Neural crest cell (in vitro differentiated cells): ENCODE measurements at places on chromosomes 4 and X.

DNA sequence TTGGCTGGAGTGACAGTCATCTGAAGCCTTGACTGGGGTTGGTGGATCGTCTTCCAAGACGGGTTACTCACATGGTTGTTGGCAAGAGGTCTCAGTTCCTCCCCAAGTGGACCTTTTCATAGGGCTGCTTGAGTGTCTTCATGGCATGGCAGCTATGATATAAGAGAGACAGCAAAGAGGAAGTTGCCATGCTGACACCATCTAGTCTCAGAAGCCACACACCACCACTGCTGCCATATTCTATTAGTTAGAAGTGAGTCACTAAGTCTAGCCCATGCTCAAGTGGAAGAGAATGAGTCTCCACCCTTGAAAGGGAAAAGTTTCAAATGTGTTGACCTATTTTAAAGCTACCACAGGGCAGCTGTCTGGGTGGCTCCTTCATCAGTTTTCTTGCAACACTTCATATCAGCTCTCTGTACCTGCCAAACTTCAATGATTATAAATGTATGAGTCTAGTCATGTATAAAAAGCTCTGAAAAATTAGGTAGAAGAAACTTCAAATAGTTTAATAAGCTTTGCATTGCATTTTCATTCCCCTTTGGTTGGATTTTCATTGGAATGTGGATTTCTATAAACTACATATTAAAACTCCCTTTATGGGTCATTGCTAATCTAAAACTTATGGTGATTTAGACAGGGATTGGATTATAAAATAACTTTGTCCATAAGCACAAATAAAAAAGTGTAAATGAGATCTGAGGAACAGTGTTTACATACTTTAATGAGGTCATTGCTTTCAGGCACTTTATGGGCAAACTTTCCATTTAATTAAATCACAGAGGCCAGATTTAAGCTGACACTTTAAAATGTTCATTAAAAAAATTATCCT, 68.0 kb upstream of the ATXN3L start:
- no peak for DNase-seq

GRCh38 chr4:142563682-142564291, 282.3 kb downstream of the INPP4B start:
- DNase-seq: no peak

GRCh38 chr4:26028793-26029567, 115.0 kb downstream of the SMIM20 start:
- DNase-seq: peak; percentile 76

DNA sequence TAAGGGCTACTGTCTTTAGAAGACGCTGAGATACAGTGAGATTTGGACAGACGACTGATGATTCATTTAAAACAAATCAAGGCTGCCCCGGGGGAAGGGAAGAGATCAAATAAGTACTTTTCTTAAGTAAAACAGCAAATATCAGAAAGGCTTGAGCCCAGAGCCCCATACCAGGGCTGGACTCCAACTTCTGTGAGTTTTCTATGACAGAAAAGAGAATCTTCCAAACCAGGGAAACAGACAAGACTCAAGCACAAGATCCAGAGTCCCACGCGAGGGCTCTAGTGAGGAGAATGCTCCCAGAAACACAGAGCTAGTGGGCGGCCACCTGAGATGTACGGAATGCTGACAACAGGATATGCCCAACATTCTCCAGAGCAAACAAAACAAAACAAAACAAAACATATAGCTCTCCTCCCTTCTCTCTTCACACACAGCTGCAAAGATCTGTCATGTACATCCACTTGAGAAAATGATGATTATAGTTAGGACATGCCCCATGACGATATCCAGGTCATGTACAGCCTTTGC, 13.1 kb downstream of the ACSL1 start:
- DNase-seq: no peak

DNA sequence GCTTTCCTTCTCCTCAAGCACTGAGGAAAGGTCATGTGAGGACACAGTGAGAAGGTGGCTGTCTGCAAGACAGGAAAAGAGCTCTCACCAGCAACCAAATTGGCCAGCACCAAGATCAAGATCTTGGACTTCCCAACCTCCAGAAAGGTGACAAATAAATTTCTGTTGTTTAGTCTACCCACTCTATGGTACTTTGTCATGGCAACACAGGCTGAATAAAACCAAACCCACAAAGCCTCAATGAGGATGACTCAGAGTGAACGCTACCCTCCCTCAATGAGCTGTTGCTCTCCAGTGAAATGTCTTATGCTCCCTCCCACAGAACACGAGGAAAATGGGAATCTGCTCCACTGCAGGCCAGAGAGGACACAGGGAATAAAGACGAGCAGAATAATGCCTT, 244.1 kb downstream of the RAB28 start:
- no peak for DNase-seq

- DNase-seq: no peak
These were observed 58.1 kb downstream of the MAML3 start for GRCh38 chr4:140095694-140096482.

- DNase-seq: no peak
These were observed 44.6 kb downstream of the GABRB1 start for GRCh38 chr4:47075919-47076318.

DNA sequence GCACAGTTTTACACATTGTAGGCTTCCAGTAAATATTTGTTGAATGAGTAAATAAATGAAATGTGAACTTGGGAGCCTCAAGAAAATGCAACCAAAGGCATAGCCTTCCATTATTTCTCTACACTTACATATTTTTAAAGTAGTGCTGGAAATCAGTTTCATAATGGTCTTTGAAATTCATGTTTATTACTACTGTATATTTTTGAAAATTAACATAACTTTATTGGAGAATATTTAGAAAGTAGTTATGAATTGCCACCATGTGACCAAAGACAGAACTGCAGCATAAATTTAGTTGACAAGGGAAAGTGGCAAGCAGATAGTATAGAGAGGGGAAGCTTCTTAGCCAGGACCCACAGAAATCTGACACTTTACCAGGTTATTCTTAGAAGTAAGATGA, 6.4 kb downstream of the TCEAL8 start:
- DNase-seq: no peak

GRCh38 chr4:75287738-75288517, 226.3 kb downstream of the RCHY1 start:
- no peak for DNase-seq

DNA sequence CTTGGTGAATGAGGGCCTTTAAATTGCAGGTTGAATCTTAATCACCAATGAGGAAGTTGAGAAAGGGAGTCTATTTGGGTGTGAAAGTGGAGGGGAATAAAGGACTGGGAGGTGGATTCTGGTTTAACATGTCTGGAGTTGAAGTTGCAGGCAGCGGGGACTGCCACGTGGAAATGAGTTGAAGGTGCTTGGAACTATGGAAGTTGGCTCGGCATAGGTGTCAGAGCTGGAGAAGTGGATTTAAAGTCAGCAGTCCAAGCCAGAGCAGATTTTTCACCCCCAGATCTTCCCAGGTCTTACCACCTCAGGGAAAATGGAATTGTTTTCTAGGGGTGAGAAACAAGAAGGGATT, 44.9 kb downstream of the TIGD4 start:
- no peak for DNase-seq

DNA sequence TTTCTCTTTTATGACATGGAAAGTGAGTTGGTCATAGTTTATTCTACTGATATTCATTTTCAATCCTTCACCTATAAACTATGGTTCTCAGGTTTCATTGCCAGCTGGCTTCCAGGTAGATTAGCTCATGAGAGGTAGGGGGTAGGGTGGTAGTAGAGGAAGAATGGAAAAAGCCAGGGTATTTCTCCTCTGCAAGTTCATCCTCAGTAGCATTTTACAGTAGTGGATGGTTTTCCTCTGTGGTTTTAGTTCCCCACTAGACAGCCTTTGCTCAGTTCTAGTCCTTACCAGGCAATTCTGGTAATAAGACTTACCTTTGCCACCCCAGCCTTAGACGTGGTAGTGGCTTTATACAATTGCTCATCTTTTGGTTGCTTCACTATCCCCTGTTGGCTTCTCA, 8.9 kb upstream of the NAA11 start:
- no peak for DNase-seq

GRCh38 chr4:121150003-121150402, 14.1 kb downstream of the TNIP3 start:
- no peak for DNase-seq

- DNase-seq: no peak
These were observed 182.8 kb downstream of the PDGFC start for GRCh38 chr4:156788782-156789181.

GRCh38 chrX:111503485-111503993, 7.9 kb upstream of the SERTM2 start:
- DNase-seq: no peak

GRCh38 chrX:147838465-147839131, 73.1 kb upstream of the FMR1 start:
- DNase-seq: no peak

DNA sequence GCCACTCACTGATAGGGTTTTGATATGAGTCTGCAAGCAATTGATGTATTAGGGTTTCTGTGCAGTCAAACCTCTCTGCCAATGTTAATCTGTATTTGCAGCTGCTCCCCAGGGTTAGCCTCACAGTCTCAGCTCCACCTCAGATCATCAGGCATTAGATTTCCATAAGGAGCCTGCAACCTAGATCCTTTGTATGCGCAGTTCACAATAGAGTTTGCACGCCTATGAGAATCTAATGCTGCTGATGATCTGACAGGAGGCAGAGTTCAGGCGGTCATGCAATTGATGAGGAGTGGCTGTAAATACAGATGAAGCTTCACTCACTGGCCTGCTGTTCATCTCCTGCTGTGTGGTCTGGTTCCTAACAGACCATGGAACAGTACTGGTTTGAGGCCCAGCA, 280.6 kb downstream of the PAPSS1 start:
- no peak for DNase-seq

DNA sequence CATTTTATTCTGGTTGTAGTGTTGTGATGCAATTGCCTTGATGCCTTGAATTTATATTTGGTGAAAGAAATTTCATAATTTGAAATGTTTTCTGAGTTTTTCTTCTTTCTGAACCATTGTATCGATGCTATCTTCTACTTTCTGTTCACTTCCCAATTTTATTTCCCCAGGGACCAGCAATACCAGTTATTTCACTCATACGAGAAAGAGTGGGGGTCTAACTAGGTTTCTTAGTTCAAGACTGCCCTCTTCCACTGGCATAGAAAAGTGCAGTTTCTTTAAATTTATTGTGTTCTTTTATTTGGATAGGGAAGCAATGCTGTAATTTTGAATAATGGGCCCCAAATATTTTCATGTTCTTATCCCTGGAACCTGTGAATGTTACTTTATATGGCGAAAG, 544.0 kb upstream of the ADGRL3 start:
- no peak for DNase-seq

GRCh38 chr4:22237155-22237751, 278.6 kb downstream of the ADGRA3 start:
- DNase-seq: peak; percentile 39

DNA sequence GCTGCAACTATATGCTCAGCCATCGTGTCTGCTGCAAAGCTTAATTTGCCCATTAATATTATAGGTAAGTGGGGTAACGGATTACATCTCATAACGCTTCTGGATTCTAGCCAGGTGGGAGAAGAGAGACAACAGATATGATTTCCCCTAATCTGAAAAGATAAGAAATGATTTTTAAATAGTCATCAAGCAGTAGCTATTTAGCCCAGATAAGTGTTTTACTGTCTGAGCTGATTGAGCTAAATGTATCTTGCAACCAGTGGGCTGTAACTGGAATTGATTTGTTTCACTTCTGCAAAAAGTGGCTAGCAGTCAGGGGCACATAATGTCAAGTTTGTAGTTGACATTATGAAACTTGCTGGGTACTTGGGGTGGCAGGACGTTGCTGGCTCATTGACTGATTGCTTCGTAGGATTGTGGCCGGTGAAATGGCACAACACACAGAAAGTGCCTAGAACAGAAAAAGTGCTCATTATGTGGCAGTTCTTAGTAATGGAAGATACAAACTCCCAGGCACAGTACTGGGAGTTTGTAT, 18.5 kb downstream of the LAP3 start:
- no peak for DNase-seq

DNA sequence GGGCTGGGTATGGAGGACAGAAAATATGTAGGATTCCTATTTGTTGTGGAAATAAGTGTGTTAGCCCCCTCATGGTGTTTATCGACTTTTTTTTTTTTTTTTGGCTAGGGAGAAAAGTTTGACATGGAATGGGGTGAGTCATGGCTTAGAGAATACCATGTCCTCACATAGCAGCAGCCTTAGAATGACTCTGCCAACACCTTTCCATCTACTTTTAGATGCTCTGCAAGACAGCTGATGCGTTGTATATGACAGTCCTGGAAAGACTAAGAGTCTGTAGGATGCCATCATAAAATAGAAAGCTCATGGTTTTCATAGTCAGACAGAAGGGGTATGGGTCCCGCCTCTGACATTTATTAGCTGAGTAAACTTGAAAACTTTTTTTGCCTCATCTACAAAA, 37.7 kb downstream of the MTTP start:
- no peak for DNase-seq

DNA sequence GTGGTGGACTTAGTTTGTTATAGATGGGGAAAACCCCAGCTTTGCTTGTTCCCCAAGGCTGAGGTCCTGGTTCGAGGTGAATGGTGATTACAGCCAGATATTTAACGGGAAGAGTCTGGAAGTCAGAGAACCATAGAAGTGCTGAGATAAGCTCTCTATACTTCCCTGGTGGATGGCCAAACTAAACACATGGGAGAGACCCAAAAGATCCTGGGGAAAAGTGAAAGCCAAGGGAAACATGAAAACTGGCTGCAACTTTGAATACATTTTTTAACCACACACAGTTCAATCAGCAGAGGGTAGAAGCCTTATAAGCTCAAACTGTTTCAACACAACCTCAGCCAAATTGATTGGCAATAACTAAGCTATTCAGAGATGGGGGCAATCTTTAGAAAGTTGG, 29.3 kb upstream of the SRPX start:
- no peak for DNase-seq

GRCh38 chrX:19814240-19814639, 73.2 kb downstream of the SH3KBP1 start:
- DNase-seq: no peak

GRCh38 chr4:90792696-90793095, 665.5 kb downstream of the CCSER1 start:
- DNase-seq: no peak

DNA sequence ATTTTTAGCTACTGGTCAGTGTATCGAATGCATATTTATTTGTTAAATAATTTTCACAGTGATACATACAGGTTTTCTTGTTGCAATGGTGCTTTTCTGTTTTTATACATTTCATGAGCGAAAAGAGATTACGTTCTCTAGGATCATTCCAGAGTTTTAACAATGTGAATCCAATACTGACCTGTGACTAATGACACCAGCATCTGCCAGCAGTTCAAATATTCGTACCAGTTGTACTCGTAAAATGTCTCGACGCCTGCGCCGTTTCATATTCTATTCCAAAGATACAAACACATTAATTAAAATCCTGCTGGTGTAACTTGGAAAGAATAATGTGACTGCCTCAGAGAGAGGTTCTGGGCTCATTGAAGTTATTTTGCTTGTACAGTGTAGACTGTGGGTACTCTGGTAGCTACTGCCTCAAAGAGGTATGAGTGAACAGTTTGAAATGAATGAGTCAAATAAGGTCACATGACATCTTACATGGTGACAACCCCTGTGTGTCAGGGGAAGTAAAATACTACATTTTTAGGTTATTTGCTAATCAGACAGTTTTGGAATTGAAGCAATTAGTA, 80.7 kb downstream of the ZAR1 start:
- DNase-seq: no peak

- DNase-seq: no peak
These were observed 1954.8 kb downstream of the ARAP2 start for GRCh38 chr4:34289489-34289888.
